ENCODE measurements at places on chromosomes 13 and 19.
A peak's percentile ranks its signal among the peaks of the same experiment; 100 is the strongest.

- DNase-seq: no peak
Observed at GRCh38 chr19:15109768-15110417, 2.7 kb downstream of the SYDE1 start.

- DNase-seq: no peak
Observed at GRCh38 chr13:22789027-22789593, 391.7 kb upstream of the SGCG start.

DNA sequence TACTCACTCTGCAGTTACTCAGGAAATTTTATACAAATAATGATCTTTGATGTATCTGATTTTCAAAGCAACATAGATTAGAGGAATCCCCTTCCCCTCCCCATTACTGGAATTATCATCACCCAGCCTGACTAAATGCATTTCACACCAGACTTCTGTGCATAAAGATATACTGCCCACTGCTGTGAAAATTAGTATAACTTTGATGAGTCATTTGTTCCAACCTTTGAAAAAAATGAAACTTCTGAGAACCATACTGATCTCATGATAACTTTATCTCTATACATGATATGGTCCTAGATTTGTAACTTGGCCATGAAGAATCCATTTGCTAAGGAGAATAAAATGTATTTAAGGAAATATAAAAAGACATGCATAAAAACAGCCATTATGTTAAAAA, 63.9 kb downstream of the GPC6 start:
- no peak for DNase-seq

DNA sequence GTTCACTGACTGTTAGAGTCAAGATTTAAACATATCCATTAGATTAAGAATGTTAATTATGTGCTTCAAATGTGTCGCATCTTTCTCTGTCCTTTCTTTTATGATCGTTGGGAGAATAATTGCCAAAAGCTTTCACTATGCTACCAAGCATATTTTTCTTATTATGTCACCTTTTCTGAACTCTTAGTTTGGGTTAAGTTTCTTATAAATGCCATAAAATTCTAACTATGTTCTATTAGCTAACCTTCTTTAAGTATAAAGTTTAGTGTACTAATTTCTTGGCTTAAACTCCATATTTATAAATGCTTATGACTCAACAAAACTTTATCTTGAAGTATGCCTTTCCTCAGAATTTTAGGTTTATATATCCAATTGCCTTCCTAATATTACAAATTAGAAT, 1759.4 kb downstream of the PCDH9 start:
- DNase-seq: peak; percentile 2

- no peak for DNase-seq
Observed at GRCh38 chr13:99215184-99215830, 14.7 kb downstream of the UBAC2 start.

DNA sequence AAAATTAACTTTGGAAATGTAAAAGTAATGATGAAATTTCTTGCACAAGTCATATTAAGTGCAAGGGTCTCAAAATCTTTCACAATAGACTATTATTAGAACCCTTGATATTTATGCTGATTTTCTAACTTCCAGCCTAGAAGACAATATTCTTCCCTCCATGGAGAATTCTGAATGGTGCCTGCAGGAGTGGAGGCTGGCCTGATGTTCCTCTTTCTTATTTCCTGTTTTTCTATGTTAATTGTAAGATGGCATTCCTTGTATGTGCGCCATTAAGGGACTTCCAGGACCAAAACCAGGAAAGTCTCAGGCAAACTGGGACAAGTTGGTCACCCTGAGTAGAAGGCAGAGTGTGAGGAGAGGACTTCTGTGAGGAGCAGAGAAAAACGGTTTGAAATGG, 294.9 kb downstream of the DLEU7 start:
- DNase-seq: no peak

GRCh38 chr13:66077132-66077689, 1152.9 kb downstream of the PCDH9 start:
- no peak for DNase-seq

GRCh38 chr13:40488869-40489391, 177.5 kb downstream of the FOXO1 start:
- DNase-seq: no peak

DNA sequence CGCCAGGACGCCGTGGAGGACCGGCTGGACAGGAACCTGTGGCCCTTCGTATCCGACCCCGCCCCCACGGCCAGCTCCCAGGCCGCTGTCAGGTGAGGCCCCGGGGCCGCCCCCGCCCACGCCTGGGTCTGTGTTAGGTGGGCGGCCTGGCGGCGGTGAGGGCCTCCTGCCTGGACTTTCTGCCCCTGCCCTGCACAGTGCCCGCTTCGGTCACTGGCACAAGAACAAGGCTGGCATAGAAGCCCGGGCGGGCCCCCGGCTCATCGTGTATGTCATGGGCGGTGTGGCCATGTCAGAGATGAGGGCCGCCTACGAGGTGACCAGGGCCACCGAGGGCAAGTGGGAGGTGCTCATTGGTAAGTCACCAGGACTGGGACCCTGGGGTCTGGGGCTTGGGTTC, 10.2 kb downstream of the STXBP2 start:
- no peak for DNase-seq

DNA sequence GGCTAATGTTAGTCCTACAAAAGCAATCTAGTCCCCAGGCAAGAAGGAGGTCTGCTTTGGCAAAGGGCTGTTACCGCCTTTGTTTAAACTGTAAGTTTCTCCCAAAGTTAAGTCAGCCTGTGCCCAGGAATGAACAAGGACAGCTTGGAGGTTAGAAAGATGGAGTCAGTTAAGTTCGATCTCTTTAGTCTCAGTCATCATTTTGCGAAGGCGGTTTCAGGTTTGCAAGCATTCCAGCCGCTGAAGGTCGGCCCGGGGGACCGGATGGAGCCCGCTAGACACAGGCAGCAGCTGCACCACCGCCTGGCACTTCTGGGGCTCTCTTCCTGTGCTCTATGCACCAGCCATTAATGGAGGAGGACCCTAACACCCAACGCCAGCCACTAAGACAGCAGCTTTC, 91.3 kb downstream of the STK24 start:
- DNase-seq: no peak

- DNase-seq: peak; percentile 93
Observed at GRCh38 chr19:33394006-33394722, 20.7 kb downstream of the CEBPG start.

DNA sequence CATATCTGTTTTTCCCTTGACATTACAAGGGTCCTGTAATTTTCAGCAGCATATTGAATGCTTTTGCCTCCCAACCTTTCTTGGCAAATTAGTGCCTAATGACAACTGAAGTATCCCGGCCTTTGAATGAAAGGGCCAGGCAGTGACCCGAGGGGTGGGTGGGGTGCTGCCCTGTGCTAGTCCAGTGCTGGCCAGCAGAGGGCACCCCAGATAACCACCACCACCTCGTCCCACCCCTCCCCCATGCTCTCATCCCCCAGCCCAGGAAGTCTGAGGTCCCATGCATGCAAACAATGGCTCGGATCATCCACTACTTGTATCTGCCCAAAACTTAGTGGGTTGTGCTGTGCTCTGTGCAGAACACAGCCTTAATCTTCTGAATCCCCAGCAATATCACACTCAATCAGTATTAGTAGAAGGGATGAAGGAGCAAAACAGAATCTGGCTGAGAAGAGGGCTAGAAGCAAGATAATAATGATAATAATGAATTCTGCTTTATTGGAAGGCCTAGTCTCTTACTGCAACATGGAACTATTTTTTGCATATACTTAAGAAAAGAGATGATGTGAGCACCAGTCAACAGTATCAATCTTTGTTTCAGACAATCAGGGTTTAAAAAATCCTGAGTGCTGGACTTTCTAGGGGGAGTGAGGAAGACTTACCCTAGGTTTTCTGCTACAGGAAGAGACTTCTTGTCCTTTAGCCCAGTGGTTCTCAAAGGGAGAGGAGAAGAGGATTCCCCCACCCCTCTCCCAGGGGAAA, 3.8 kb downstream of the ATP12A start:
- peak; percentile 23 for DNase-seq

- no peak for DNase-seq
Observed at GRCh38 chr13:64962404-64962803, 2267.7 kb downstream of the PCDH9 start.

DNA sequence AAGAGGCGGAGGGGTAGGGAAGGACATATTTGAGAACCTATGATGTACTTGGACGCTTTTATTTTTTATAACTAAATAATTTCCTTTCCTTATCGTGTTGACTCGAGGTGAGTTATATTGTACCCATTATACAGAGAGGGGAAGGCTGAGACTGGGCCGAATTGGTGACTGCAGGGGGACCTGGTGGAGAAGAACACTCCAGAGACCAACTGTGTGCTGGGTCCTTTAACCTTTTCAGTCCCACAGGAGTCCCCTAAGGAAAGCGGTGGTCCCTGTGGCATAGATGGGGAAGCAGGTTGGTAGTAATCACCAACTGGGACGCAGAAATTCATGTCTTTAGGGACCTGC, 633 bp downstream of the MYH14 start:
- DNase-seq: no peak

DNA sequence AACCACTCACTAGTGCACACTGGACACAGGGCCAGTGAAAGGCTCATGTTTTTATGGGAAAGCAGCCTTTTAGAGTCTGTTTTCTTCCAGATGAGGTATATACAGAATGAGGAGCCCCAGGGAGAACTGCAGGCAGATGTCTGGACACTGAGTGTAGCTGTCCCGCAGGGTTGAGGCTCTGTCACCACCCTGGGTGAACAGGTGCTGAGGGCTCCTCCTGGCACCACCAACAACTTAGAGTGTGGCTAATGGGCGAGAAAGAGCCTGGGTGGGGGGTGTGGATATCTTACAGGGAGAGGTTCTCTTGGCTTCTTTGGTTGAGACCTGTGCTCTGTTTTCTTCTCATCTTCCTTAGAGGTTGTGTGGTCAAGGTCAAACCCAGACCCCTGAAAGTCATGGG, 202.1 kb upstream of the GPR12 start:
- no peak for DNase-seq

DNA sequence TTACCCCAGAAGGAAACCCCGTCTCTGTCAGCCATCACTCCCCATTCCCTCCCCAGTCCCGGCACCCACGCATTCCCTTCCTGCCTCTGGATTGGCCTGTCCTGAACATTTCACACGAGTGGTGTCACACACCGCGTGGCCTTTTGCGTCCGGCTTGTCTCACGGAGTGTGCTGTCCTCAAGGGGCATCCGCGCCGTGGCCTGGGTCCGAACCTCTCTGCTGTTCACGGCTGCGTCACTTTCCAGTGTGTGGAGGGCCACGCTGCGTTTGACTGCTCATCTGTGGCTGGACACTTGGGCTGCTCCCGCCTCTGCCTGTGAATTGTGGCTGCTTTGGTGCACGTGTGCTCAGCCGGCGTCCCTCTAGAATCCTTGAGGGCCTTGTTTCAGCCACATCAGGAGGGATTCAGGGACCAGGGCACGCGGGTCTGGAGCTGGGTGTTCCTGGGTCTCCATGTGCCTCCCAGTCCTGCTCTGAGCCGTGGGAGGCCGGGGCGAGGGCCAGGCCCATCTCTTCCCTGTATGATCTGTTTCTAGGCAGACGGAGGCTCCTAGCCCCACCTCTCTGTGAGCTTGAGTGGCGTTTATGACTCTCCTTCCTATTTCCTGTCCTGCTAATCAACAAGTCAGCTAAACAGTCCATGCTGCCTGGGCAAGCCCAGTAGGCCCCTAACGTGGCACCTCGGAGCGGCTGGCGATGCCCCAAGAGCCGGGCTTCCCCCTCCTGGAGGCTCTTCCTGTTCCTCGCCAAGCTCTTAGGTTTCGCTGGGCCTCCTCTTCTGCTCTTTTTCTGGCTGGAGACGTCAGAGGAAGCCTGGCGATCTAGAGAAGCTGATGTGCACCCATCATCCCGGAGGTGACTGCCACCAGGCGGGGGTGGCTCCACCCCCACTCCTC, 8.1 kb downstream of the STK11 start:
- DNase-seq: peak; percentile 61

Measured in AG10803 (cell line).